Activated T-helper 2 cell treated with anti-CD3 and anti-CD28 coated beads, Interferon-gamma antibody, Interleukin-2, Interleukin-4, amounts not matched to agents 10 μg/mL and 5 μg/mL and 100 μg/mL, durations not matched to agents 14 hours and 24 hours and 36 hours (primary cell): ENCODE measurements at places on chromosomes 4 and X. TPM values are rescaled to one million over a fixed set of nuclear protein-coding genes. Genes with fewer than 3 reads are reported as not detected.

Gene RHOXF2
- total RNA-seq, result not detected in 2 replicates

Gene UGT2B10
- not detected in 2 replicates for total RNA-seq

Gene PPID
- total RNA-seq, result 56.8 and 58.5 TPM in 2 replicates

Gene BEND2
- total RNA-seq, result not detected in 2 replicates

DNA sequence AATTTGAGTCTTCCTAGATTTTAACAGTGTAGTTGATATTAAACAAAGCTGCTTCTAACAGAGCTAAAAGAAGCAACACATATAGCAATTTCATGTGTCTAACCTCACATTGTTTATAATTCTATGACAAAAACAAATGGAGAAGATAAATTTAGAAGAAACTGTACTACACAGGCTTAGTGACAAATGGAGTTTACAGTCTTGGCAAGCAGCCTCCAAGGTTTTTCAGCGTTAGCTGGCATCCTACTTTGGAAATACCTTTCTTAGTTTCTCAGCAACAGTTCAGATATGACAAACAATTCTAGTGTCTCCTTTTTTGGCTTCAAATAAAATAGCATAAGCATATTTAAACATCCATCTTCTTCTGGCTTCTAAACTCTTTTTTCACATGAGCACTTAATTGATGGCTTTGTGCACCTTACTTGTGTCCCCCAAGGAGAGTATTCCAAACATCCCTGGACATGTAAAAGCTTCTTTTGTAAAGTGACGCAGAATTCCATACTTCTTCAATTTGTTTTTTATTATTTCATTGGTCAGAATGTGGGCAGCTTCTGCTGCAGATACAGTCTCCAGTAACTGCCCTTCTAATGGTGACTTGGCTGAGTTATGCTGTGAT lies 249.8 kb downstream of the ANTXR2 start:
- no peak for DNase-seq

DNA sequence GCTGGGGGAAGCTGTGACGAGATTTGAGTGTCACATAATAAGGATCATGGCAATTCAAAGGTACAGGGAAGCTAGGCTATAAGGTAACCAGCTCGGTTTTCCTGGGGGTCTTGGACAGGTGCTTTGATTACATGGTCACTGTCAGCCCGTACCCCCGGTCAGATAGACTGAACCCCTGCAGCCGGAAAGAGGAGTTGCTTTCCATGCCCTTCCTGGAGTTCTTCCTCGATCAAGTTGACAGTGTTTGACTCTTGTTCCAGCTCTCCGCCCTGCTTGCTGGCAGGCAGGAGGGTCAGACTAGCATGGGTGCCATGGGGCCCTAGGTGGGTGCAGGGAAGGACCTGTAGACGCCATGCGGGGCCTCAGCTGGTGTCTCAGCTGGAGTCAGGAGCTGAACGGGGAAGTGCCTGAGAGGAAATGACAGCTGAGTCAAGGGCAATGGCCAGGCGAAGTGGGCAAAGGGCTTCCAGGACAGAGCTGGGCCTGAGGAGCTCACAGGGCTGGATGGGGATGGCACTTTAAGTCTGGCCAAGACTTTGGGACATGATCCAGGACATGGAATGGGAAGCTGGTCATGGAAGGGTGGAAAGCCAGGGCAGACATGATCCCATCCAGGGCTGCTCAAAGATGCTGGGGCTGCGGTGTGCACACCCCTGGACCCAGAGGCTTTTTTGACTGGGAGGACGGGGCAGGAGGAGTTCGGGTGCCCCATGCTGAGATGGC lies 1.6 kb downstream of the TMEM187 start:
- no peak for DNase-seq

GRCh38 chr4:15964159-15964558 lies 1.2 kb upstream of the FGFBP2 start:
- no peak for DNase-seq
